T follicular helper cell (primary cell): ENCODE measurements at places on chromosomes 16 and 17.
A peak's percentile ranks its signal among the peaks of the same experiment; 100 is the strongest.

- DNase-seq, result no peak
Measured at GRCh38 chr17:5896215-5896614, 174.0 kb upstream of the WSCD1 start.

- DNase-seq, result no peak
Measured at GRCh38 chr17:60049936-60050335, 28.8 kb downstream of the HEATR6 start.

GRCh38 chr17:14581186-14581830, 280.4 kb downstream of the HS3ST3B1 start:
- DNase-seq, result no peak

- no peak for DNase-seq
Measured at GRCh38 chr17:61700252-61700651, 109.2 kb upstream of the NACA2 start.

GRCh38 chr16:89132194-89133005, 38.7 kb downstream of the ACSF3 start:
- no peak for DNase-seq

DNA sequence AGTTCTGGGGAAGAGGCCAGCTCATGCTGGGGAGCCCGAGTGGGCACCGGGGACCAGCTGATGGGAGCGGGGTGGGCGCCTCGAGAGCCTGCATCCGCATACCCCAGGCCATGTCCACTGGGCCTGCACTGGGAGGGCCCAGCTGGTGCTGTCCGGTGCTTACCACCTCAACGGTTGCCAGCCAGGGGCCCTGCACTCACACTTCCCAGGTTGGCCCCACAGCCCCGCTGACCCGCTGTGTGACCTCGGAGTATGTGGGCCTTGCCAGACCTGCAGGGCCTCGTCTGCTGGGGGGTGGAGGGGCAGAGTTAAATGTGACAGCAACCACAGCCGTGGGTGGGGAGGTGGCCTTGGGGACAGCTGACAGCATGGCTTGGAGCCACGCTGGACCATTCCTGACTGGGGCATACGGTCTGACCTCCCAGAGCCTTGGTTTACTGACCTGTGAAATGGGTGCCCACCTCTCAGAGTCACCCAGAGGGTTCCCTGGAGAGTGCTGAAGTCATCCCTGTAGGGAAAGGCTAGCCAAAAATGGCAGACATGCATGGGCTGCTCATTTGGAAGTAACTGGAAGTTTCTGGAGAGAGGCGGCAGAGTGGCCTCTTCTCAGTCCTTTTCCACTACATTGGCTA, 5.4 kb upstream of the GAA start:
- no peak for DNase-seq

DNA sequence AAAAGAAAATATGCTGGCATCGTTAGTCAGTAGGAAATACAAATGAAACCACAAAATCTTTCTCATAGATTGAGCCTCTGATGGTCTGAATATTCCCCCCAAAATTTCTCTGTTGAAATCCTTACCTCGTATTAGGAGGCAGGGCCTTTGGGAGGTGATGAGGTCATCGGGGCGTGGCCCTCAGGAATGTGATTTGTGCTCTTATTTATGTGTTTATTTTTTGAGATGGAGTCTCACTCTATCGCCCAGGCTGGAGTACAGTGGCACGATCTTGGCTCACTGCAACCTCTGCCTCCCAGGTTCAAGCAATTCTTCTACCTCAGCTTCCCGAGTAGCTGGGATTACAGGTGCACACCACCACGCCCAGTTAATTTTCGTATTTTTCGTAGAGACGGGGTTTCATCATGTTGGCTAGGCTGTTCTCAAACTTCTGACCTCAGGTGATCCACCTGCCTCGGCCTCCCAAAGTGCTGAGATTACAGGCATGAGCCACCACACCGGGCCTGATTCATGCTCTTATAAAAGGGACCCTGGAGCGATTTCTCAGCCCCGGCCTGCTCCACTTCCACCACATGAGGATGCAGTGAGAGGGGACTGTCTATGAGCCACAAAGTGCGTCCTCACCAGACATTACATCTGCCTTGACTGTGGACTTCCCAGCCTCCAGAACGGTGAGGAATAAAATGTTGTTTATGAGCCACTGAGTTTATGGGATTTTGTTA, 53.1 kb downstream of the DNAH17 start:
- no peak for DNase-seq

GRCh38 chr16:85483424-85483823, 129.7 kb upstream of the GSE1 start:
- no peak for DNase-seq

DNA sequence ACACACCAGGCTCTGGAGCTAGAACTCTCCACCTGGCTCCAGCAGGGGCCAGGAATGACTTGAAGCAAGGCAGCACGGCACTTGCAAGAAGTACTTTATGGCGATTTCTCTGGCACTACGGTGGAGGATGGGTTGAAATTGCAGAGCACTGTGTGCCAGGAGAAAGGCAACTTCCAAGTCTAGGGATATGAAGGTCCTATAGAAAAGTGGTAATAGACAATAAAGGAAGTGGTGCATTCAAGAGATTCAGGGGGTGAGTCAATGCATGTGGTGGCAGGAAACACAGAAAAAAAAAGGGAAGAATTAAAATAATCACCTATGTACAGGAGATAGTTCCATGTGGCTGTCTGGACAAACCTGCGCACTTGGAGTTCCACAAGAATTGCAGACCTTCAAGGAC, 240.3 kb upstream of the DYNLRB2 start:
- no peak for DNase-seq

DNA sequence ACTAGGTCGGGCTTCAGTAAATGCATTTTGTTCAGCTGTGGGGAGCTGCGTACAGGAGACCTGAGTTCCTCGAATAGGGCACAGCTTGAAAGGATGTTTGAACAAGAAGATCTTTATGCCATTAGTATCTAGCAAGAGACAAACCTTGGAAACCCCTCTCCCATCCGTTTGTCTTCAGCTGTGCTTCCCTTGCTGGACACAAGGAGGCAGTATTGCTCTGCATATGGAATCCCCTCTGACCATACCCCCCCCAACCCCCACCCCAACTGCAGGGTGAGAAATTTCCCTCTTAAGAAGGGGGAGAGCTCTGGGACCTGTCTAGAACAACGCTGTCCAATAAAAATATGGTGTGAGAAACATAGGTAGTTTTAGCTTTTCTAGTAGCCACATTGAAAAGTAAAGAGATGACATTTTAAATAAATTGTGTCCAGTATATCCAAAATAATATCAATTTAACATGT, 1.6 kb downstream of the MRM1 start:
- DNase-seq, result peak; percentile 62

GRCh38 chr17:2689411-2690164, 22.0 kb downstream of the CLUH start:
- DNase-seq, result no peak

GRCh38 chr16:79328402-79329165, 272.0 kb downstream of the MAF start:
- no peak for DNase-seq

GRCh38 chr17:5560361-5560988, 23.8 kb downstream of the NLRP1 start:
- DNase-seq, result no peak

DNA sequence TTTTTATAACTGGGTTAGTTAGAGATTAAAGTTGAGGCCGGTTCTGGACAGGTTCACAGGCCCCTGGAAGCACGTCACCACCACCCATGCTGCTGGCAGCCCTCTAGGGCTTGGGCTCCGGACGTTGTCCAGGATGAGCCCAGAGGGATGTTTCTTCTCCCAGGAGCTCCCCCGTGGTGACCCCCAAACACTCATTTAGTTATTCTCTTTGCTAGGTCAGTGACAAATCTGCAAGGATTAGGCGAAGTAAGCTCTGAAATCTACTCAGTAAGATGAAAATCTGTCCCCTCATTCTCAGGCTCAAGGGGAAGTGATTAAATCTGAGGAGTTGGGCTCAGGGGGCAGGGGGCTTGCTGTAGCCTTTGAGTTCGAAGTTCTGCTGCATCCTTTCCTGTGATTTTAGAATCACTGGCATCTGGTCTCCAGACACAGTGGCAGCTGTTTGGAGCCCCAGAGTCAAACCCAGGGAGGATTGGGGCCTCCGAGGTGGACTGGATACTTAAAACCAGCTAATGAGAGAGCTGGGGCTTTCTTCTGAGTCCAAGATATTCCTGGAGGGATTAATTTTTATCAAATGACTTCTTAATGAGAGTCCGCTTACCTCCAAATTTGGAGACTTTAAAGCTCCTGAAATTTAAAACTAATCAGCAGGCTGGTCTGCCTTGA, 49.2 kb upstream of the HS3ST2 start:
- DNase-seq, result no peak

- no peak for DNase-seq
Measured at GRCh38 chr16:1126044-1126443, 26.9 kb upstream of the CACNA1H start.

DNA sequence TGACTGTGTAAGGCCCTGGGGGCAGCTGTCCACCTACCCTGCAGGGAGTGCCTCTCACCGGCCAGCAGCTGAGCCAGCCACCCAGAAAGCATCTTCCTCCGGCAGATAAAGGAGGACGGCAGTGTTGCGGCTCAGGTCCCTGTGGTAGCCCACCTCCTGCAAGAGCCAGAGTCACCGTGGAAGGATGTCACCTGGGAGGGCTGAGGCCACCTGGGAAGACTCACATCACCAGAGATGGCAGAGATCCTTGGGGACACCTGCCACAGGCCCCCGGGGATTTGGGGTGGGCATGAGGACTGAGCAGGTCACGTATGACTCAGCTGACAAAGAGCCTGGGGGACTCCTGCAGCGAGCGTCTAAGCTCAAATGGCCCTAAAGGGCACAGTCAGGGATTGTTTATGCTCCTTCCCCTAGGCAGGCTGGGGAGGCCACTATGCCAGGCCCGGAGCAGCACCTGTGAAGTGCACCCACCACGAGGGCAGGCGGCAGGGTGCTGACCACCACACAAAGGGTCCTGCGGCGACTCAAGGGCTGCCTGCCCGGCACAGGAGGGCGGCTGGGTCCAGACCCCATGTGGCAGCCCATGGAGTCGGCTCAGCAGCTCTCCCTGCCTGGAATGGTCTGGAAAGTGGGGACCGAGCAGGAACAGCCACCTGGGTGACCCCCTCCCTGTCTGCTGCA, 44.1 kb downstream of the TNFRSF13B start:
- no peak for DNase-seq

GRCh38 chr17:9878356-9878755, 26.7 kb downstream of the RCVRN start:
- no peak for DNase-seq

- DNase-seq, result no peak
Measured at GRCh38 chr16:68062910-68063393, 22.2 kb upstream of the NFATC3 start.

- DNase-seq, result no peak
Measured at GRCh38 chr16:22203091-22203490, 3.0 kb upstream of the EEF2K start.

- peak; percentile 30 for DNase-seq
Measured at GRCh38 chr17:75404223-75404730, 1.2 kb downstream of the GRB2 start.

DNA sequence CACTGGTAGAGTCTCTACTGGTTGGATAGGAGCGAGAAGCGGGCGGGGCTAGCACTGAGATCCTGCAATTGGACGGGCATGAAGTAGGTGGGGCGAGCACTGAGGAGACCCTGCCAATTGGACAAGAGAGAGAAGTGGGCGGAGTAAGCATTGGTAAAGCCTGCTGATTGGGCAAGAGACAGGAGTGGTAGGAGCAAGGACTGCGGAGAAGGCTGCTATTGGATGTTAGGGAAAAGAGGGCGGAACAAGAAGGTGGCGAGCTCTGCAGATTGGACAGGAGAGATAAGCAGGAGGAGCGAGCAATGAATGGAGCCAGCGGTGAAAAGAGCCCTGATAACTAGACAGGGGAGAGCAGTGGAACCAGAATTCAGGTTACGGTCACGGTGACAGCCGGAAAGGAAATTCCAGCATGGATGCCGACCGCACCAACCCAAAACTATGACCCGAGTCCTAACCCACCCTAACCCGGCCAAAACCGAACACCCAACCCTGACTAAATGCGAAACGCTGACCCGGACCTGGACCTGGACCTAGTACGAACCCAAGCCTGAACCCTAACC, 4.8 kb downstream of the SCGB1C2 start:
- DNase-seq, result no peak

GRCh38 chr16:77298418-77299360, 99.5 kb downstream of the SYCE1L start:
- no peak for DNase-seq

DNA sequence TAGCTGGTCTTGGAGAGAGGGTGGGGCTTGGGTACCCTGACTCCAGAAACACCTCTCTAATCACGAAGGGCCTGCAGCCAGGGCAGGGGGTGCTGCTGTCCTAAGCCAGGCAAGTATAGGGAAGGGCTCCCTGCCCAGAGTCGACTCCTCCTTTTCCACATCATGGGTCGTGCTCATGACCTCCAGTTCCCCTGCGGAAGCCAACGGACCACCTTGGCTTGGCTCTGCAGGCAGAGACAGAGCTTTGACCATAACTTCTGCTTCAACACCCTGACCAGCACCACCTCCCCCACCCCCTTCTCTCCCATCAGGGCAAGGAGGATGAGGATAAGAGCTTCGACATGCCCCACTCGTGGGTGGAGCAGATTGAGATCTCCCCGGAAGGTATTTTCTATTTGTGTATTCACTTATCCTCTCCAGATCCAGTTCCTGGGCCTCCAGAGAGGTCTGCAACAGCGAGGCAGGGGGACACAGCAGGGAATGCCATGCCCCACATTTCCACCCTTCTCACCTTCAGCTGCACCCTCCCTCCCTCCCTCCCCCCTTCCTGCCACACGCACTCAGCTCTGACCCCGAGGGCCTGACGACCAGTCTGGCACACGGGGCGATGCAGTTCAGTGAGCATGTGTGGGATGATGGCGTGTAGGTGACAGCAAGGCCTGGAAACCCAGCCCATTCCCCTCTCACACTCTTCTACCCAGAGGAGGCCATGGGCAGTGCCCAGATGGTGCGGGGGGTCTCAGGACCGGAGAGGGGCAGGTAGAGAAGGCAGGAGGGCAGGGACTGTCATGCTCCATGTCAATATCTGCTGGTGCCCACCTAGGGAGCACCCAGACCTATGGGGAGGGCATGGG, 14.0 kb upstream of the KATNB1 start:
- no peak for DNase-seq
